CMK (cell line): ENCODE measurements at places on chromosomes 3 and 15.
A peak's percentile ranks its signal among the peaks of the same experiment; 100 is the strongest.

- DNase-seq, result no peak
Observed at GRCh38 chr3:57977818-57978235, 30.4 kb upstream of the FLNB start.

- DNase-seq, result no peak
Observed at GRCh38 chr3:184846496-184846895, 34.5 kb downstream of the VPS8 start.

- peak; percentile 36 for DNase-seq
Observed at GRCh38 chr3:8987645-8988383, 24.5 kb upstream of the RAD18 start.

- DNase-seq, result peak; percentile 20
Observed at GRCh38 chr3:61381745-61382392, 130.6 kb upstream of the FHIT start.

GRCh38 chr15:74982183-74982582 lies 13.2 kb upstream of the SCAMP5 start:
- no peak for DNase-seq

GRCh38 chr3:138032567-138032966 lies 22.6 kb downstream of the CLDN18 start:
- DNase-seq, result no peak

- no peak for DNase-seq
Observed at GRCh38 chr3:116306720-116307119, 138.6 kb downstream of the LSAMP start.

- DNase-seq, result no peak
Observed at GRCh38 chr3:115857518-115858136, 234.3 kb downstream of the GAP43 start.

GRCh38 chr3:124907957-124908356 lies 20.8 kb upstream of the ITGB5 start:
- no peak for DNase-seq

DNA sequence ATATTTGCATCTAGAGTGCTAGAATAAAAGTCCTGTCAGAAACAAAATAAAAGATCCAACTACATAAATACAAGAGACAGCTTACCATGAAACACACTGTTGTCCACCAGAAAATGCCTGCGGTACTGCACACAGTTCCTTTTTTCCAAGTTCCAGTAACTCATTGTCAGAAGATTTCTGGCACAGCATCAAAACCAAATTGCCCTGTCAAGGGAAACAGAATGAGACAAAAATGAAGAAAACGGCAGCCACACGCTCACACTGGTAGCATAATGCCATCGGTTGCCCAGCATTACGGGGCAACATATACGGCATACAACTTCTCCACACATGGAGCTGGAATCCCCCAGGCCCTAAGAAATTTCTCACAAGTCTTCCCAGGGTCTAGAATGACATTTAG lies 40.8 kb downstream of the PLCH1 start:
- no peak for DNase-seq

GRCh38 chr15:50939911-50940310 lies 31.4 kb downstream of the AP4E1 start:
- DNase-seq, result no peak

DNA sequence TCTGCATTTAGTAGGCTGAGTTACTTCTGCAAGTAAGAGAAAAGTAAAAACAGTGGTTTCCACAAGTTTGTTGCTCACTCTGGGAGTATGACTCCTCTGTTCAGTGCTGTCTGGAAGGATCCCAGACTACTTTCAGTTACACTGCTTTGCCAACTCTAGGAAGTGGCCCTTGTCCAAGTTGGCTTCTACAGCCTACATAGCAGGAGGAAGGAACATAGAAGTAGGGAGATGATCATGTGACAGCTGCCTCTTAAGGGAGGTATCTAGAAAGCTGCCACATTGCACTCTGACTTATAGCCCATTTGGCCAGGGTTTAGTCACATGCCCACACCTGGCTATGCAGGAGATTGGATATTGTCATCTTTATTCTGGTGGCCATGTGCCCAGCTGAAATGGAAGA lies 298.1 kb downstream of the NSUN3 start:
- no peak for DNase-seq

DNA sequence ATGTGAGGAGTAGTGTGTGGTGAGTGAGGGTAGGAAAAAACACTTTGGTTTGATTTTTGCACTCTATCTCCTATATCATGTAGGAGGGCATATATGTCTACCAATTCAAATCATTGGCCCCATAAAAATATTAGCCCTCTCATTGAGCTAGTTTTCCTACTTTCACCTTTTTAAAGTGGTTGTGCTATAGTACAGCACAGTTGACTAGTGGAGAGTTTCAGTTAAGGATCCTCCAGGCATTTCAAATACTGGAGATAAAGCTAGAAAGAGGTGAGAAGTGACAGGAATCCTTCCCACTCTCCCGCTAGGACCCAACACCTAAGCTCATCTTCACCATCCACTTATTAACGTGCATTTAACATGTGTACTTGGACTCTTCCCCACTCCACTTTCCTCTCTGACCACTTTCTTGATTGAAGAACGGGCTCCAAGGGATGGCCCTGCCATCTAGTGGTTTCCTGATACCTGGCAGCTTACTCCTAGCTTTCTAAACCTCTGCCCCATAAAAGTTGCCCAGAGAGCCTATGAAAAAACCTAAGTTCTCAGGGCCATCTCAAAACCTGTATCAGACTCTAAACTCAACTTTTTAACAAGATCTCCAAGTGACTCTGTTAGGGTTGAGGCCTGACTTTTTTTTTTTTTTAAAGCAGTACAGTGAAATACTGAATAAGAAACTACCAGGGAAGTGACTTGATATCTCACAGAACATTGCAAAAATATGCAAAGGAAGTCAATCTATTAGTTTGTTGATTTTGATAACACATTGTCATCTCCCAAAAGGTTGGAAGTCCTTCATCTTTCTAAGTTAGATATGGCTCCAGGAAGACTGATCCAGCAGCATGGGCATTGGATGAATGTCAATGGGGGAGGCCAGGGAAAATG lies 17.9 kb downstream of the IL12A start:
- DNase-seq, result no peak

DNA sequence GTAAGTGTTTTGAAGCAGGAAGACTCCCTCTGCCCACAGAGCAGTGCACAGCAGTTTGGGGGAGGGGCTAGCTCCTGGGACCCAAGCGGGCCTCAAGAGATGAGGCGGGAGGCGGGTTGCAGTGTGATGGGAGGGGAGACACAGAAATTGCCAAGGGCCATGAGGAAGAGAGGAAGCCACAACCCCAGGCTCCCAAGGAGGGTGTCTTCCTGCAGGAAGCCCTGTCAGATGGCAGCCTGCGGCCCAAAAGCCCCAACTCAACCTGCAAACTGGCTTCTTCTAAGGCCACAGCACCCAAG lies 7.3 kb upstream of the ISLR2 start:
- peak; percentile 72 for DNase-seq

GRCh38 chr15:40398413-40398873 lies 7.2 kb upstream of the IVD start:
- peak; percentile 65 for DNase-seq

DNA sequence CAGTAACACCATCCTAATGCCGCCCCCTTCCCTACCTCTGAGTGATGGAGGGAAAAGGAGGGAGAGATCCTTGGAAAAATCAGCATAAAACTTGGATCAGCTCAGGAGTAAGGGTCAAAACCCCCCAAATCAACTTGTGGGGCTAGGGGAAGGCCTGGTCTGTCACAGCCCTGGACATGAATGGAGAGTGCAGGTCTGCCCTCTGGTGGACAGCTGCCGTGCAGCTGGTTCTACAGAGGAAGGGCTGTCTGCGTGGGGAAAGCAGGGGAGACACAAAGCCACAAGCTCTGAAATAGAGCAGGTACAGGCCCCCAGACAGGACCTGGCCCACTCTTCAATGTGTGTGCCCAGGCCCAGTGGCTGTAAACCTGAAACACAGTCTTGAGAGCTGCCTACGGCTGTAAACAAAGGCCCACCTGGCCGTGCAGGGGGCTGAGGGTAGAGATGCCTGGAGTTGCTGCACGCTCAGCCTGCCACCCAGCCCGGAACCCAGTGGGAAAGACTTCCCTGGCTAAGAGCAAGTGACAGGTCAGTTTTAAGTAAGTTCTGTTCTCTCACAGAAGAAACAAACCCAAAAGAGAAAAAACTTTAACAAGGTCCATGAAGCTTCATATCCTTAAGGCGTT lies 16.4 kb downstream of the CLK3 start:
- no peak for DNase-seq

DNA sequence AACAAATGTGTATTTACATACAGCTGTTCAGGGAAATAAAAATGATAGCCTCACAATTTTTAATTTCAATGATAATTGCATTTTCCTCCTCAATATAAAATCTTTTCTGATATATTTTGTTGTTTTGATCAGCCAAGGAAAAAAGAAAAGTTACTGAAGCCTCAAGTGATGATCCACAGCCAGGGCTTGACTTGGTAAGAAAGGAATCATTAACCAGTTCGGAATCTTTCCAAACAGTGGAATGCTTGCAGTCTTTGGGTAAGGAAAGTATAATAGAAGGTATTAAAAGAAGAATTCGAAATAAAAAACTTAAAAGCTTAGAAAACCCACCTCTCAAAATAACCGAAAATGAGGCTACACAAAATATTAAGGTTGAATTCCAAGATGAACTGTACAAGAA lies 1.0 kb downstream of the TOPAZ1 start:
- no peak for DNase-seq

- no peak for DNase-seq
Observed at GRCh38 chr15:56640549-56640948, 92.8 kb downstream of the ZNF280D start.

- DNase-seq, result no peak
Observed at GRCh38 chr15:58182460-58183163, 44.4 kb downstream of the AQP9 start.

GRCh38 chr15:95574053-95574452 lies 756.4 kb upstream of the NR2F2 start:
- no peak for DNase-seq

DNA sequence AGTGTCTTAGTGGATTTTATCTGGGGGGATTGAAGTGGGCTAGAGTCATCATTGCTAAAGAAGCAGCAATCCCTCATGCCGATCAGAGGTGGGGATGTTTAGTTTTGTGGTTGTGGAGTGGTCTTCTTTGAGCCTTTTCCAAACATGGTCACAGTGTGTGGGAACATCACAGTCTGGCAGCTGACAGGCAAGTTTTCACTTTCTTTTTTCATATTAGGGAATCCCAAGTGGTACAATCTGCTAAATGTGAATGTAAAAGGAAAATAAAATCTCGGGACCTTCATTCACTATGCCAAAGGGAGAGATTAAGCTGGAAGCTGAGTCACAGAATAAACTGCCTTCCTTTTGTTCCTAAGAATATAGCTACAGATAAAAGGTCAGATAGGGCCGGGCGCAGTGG lies 10.4 kb upstream of the CX3CR1 start:
- no peak for DNase-seq

DNA sequence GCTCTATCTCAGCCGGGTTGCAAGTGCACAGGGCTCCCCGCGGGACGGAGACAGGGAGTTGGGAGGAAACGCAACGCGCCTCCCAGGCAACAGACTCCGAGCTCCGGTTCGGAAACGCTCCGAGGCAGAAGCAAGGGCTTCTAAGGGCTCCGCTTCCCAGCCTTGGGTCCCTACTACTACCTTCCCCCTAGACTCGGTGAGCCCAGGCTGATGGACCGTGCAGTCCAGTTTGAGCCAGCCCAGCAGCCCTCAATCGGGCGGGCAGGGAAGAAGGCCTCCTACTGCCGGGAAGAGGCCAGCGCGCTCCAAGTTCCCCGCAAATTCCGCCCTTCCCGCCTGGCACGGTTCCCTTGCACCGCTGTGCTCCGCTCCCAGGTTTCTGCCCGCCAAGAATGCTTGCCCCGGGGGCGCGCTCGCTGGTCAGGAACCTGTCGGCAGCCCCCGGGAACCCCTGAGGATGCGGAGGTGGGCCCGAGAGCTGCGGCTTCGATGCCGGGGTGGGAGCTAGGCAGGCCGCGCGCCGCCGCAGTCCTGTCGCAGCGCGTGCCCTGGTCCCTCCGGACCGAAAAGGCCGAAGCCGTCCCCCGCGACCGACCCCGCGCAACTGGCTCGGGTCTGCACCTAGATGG lies 728 bp downstream of the TRANK1 start:
- DNase-seq, result no peak
